Fibroblast of skin of right biceps (primary cell): ENCODE measurements at places on chromosomes 2 and 18.
A peak's percentile ranks its signal among the peaks of the same experiment; 100 is the strongest.

DNA sequence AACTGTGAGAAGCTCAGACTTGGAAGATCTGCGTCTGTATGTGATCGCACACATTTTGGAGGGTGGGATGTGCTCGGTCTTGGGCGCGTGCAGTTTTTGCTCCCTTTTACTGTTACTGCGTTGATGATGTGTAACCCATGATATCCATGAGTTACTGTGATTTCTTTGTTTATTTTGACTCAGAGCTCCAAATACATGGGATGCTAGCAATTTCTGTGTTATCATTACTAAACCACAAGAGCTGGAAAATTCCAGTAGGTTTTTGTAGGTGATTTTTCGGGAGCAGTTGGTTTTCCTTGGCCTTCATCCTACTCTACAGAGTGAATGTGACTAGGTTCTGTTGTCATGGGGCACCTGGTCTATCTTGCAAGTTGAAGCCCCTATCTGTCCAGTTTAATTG, 124.2 kb downstream of the AGAP1 start:
- peak; percentile 76 for DNase-seq

DNA sequence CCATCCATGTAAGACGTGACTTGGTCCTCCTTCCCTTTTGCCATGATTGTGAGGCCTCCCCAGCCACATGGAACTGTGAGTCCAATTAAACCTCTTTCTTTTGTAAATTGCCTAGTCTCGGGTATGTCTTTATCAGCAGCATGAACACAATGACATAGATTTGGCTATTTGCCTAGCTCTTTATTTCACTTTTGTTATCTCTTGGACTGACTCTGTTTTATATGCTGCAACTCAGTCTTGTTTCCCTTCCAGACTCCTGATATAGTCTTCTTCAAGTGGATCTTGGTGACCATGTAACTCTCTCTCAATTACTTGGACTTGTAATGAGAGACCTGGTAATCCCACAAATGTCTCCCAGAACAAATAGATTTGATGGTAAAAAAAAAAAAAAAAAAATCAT, 627.6 kb downstream of the CCDC85A start:
- DNase-seq = no peak

DNA sequence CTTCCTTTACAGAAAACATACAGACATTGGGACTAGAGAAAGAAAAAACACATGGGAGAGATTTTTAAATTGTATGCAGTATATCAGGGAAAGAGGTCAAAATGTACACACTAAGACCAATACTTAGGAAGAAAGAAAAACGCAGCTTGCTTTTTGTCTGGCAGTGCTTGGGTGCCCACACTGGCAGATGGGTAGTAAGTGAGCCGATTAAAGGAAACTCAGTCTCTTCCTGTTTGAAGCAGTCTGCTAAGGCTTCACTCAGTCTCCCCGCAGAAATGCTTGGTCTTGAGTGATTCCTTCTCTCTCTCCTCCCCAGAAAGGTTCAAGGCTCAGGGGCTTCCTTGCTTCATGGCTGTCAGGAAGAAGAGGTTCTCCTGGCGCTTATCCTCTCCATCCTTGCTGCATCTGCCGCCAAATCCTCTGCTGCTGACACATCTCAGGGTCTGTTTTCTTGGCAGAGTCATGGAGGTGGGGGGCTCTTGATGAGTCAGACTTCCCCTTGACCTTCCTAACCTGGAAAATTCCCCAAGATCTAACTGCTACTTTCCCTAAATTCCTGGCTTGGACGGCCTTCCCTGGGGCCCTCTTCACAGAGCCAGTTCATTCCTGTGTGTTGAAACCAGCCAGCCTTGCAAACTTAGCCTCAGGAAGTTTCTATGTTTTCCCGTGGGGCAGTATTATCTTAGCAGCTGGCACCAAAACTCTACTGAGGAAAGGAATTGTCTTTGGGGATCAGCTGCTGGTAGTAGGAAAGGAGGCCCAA, 10.5 kb upstream of the TMSB10 start:
- peak; percentile 85 for DNase-seq

GRCh38 chr18:73979742-73980141, 167.9 kb downstream of the FBXO15 start:
- DNase-seq = peak; percentile 78

- no peak for DNase-seq
These were observed 580.6 kb downstream of the THSD7B start for GRCh38 chr2:137345994-137346393.

GRCh38 chr2:47054036-47054555, 101.0 kb downstream of the STPG4 start:
- DNase-seq = no peak
